ENCODE measurements at places on chromosomes 3 and 15.

DNA sequence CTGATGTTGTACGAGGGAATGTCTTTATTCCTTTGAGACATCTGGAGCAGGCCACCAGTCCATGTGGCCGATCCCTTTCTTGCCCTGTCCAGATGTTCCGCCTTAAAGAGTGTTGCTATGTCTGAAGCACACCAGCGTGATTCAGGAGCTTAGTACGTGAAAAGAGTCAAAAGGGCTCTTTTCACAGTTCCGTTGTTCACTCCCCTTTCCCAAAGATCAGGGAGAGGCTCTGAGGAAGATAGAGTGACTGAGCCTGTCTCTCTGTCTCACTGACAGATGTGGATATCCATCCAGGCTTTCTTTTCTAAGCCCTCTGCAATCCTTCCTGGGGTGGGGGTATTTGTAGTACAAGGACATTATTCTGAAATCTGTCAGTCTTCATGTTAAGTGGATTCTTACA is 262.5 kb upstream of the LRTM1 start:
- DNase-seq, result no peak

DNA sequence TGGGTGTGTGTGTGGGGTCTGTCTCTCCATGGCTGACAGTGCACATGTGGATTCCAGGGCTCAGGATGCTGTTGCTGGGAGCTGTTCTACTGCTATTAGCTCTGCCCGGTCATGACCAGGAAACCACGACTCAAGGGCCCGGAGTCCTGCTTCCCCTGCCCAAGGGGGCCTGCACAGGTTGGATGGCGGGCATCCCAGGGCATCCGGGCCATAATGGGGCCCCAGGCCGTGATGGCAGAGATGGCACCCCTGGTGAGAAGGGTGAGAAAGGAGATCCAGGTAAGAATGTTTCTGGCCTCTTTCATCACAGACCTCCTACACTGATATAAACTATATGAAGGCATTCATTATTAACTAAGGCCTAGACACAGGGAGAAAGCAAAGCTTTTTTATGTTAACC is 10.5 kb downstream of the ADIPOQ start:
- no peak for DNase-seq

GRCh38 chr3:3087279-3087678 is 22.9 kb downstream of the IL5RA start:
- no peak for DNase-seq

GRCh38 chr15:60614028-60614427 is 135.1 kb upstream of the ICE2 start:
- no peak for DNase-seq

- no peak for DNase-seq
Observed at GRCh38 chr3:128321418-128321817, 145.3 kb downstream of the DNAJB8 start.

- no peak for DNase-seq
Observed at GRCh38 chr3:136209921-136210320, 13.8 kb upstream of the MSL2 start.

DNA sequence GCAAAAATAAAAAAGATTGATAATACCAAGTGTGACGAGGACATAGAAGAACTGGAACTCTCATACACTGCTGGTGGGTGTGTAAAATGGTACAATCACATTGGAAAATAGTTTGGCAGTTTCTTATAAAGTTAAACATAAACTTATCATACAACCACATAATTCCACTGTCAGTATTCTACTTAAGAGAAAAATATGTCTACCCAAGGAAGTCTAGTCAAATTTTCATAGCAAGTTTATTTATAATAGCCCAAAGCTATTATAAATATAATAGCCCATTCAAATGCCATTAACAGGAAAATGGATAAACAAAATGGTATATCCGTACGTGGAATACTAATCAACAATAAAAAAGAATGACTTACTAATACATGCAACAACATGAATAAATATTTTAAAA is 40.6 kb upstream of the BCL2A1 start:
- no peak for DNase-seq

- DNase-seq, result no peak
Observed at GRCh38 chr3:24493746-24494617, 668 bp downstream of the THRB start.

- DNase-seq, result no peak
Observed at GRCh38 chr3:150535204-150535603, 11.1 kb downstream of the SERP1 start.

GRCh38 chr3:15726043-15726442 is 71.7 kb downstream of the ANKRD28 start:
- DNase-seq, result no peak

- DNase-seq, result no peak
Observed at GRCh38 chr15:94293411-94294402, 62.3 kb downstream of the MCTP2 start.

All from GF-D8 (cell line).